ENCODE measurements at places on chromosomes 16 and 17.

DNA sequence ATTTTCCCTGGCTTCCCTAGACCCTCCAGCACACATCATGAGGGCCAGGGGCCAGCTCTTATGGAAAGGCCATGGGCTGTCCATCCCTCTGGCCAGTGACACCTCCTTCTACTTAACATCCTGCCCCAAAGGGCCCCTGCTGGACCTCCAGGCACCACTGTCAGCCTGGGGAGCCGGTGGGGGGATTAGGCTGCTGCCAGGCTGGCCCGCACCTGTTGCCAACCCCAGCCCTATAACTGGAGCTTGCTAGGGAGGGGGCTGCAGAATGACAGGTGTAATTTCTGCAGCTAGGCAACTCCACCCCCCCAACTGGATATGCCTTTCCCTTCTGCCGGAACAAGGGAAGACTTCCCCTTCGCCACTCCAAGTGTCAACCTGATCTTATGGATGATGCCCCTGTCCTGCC lies 12.5 kb downstream of the RARA start:
- DNase-seq: no peak

DNA sequence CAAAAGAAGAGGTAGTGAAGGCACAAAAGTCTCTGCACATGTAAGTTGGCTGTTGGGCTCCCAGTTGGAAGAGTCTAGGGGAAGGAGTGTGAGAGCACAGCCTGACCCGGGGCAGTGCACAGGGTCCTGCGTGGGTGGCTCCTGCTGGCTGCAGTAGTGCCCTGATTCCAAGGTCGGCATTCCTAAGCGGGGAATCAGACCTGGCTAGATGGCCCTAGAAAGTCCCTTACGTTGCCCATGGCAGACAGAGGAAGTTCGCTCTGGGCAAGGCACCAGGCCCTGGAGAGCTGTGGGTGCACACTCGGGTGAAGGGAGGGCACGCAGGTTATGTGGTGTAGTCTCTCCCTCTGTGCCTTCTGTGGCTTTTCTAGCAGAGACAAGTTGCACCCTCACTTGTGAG lies 22.8 kb upstream of the SLC5A11 start:
- DNase-seq: no peak

- DNase-seq: no peak
Observed at GRCh38 chr17:69018022-69018615, 42.6 kb downstream of the ABCA9 start.

GRCh38 chr17:77848257-77848656 lies 110.2 kb upstream of the TNRC6C start:
- DNase-seq: no peak

GRCh38 chr17:51401279-51401678 lies 140.9 kb downstream of the UTP18 start:
- DNase-seq: no peak

DNA sequence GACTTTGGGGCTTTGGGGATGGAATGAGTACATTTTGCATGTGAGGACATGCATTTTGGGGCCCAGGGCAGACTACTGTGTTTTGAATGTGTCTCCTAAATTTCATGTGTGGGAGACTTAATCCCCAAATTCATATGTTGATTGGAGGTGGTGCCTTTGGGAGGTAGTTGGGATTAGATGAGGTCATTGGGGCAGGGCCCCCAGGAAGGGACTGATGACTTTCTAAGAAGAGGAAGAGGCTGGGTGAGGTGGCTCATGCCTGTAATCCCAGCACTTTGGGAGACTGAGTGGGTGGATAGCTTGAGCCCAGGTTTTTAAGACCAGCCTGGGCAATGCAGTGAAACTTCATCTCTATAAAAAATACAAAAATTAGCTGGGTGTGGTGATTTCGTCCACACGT lies 42.8 kb upstream of the RAI1 start:
- DNase-seq: no peak

DNA sequence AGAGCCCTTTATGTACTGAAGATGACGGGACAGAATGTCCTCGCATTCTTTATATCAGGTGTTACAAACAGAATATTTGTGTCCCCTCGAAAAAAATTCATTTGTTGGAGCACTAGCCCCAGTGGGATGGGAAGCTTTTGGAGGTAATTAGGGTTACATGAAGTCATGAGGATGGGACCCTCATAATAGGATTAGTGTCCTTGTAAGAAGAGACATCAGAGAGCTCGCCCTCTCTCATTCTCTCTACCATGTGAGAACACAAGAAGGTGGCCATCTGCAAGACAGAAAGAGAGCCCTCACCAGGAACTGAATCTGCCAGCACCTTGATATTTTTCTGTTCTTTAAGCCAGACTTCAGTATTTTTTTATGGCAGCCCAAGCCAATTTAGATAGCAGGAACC lies 72.4 kb downstream of the SLC39A11 start:
- no peak for DNase-seq

DNA sequence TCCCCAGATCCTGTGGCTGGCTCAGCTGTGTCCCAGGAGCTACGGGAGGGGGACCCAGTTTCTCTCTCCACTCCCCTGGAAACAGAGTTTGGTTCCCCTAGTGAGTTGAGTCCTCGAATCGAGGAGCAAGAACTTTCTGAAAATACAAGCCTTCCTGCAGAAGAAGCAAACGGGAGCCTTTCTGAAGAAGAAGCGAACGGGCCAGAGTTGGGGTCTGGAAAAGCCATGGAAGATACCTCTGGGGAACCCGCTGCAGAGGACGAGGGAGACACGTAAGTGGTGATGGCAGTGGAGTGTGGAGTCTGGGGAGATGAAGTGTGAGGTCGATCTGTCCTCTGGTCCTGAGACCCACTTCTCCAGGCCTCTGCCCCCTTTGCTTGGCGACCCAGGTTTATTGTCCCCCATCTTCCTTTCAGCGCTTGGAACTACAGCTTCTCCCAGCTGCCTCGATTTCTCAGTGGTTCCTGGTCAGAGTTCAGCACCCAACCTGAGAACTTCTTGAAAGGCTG lies 585 bp downstream of the WRAP53 start:
- DNase-seq: no peak

DNA sequence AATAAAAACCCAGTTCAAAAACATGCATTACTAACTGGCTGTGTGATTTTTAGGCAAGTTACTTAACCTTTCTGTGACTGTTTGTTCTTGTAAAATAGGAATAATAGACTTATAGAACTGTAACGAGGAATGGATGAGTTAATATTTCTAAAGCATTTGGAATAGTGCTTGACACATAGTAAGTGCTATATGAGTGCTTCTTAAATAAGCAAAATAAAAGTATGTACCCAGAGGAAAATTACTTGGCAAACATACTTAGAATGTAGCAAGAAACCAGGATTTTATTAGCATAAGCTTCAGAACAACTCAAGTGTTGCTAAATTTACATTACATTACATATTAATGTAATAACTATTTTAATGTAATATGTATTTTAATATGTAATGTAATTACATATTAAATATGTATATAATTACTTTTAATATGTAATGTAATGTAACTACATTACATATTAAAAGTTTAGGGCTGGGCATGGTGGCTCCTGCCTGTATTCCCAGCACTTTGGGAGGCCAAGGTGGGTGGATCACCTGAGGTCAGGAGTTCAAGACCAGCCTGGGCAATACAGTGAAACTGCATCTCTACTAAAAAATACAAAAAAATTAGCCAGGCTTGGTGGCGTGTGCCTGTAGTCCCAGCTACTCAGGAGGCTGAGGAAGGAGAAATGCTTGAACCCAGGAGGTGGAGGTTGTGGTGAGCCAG lies 14.2 kb downstream of the NFAT5 start:
- no peak for DNase-seq

DNA sequence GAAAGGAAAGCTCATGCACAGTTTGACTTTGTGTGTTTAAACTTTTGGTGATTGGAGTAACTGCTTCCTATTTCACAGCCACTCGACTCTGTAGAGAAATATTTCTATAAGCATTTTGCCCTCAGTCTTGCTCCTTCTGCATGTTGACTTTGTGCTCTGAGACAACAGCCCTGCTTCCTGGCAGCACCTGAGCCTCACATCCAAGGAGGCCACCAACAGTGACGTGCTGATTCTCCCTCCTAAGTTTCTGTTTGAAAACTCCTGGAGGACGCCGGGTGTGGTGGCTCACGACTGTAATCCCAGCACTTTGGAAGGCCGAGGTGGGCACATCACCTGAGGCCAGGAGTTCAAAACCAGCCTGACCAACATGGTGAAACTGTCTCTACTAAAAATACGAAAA lies 23.9 kb upstream of the WSB1 start:
- DNase-seq: no peak

- no peak for DNase-seq
Observed at GRCh38 chr17:73157521-73157890, 7.3 kb upstream of the SSTR2 start.

DNA sequence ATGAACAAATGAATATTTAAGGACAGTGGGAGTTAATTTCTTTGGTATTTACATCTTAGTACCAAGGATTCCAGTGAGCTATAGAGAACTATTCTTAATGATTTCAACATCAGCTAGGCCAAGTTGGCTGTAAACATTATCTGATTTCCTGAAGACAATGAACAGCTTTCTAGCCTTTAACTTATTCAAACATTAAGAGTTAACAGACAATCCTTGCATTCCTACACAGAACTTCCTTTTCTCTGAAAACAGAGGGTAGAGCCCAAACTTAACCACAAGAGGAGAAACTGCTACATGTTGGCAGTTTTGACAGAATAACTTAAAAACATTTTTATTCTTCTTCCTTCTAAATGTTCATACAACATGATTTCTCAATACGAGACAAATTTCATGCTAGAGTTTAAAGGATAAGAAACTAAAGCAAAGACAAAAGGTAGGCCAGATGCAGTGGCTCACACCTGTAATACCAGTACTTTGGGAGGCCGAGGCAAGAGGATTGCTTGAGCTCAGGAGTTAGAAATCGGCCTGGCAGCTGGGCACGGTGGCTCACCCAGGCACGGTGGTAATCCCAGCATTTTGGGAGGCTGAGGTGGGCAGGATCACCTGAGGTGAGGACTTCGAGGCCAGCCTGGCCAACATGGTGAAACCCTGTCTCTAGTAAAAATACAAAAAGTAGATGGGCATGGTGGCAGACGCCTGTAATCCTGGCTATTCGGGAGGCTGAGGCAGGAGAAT lies 4.4 kb downstream of the CRLF3 start:
- peak; percentile 7 for DNase-seq

DNA sequence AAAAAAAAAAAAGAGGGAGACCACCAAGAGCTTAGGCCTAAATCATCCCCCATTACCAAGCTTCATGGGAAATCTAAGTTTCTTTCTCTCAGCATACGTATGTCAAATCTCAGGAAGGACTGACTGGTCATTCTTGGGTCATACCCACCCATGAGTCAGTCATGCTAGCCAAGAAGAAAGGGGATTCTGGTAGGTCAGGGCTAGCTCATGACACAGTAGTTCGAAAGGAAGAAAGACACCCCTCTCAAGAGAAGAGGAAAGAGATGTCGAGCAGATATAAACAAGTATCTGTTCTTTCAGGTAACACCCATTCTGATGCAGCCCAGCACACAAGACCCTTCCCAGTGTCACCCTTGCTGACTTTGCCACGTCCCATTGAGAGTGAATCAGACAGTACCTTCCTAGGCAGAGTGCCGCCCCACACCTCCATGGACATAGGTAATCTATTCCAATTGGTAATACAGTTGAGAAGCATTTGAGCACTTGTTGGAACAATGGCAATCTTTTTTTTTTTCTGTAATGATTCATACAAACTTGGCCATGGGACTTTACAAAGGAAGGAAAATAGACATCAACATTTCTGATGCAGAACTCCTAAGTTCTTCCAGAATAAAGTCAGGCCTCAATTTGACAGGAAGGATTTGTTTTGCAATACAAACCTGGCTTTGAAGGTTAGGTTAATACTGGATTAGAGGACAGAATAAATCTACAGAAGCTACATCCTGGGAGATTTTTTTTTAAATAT lies 38.2 kb downstream of the COPRS start:
- DNase-seq: no peak

- no peak for DNase-seq
Observed at GRCh38 chr17:69357701-69358100, 30.8 kb upstream of the ABCA5 start.

DNA sequence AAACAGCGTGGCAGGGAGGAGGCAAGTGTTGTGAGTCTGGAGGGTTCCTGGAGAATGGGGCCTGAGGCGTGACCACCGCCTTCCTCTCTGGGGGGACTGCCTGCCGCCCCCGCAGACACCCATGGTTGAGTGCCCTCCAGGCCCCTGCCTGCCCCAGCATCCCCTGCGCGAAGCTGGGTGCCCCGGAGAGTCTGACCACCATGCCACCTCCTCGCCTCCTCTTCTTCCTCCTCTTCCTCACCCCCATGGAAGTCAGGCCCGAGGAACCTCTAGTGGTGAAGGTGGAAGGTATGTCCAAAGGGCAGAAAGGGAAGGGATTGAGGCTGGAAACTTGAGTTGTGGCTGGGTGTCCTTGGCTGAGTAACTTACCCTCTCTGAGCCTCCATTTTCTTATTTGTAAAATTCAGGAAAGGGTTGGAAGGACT lies at the start of gene CD19:
CD19 (plus strand) TSS at position 171 of the 425 bp plus-strand sequence; CDS start at position 201, 30 bp downstream.
- no peak for DNase-seq

DNA sequence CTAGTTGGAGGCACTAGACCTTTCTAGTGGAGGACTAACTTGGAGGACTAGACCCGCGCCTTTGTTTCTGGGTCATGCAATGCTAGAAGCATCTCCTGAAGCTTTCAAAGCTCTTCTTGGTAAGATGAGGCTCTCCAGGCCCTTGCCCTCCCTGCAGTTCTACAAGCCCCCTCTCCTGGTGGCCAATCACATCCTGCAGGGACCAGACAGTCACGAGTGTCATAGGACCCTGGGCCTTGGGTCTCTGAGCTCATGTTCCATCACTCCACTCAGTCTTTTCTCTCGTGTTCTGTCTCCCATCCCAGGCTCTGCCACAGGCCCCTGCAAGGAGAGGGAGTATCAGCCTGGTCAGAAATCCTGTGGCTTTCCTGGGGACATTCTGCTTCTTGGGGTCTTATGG lies 119.6 kb downstream of the CYLD start:
- DNase-seq: no peak

All from GDM1 (cell line).